ENCODE measurements at places on chromosomes 3 and 15.

DNA sequence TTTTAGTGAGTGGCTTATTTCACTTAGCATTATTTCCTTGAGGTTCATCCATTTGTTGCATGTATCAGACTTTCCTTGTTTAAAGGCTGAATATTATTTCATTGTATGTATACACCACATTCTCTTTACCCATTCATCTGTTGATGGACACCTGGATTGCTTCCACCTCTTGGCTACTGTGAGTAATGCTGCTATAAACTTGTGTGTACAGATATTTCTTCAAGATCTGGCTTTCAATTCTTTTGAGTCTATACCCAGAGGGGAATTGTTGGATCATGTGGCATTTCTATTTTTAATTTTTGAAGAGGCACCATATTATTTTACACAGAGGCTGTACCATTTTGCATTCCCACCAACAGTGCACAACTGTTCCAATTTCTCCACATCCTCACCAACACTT, 313.5 kb downstream of the RPLP1 start:
- DNase-seq = no peak

GRCh38 chr3:40971191-40972168, 227.8 kb upstream of the CTNNB1 start:
- DNase-seq = no peak

GRCh38 chr3:150146991-150147761, 176.5 kb upstream of the PFN2 start:
- DNase-seq = no peak

DNA sequence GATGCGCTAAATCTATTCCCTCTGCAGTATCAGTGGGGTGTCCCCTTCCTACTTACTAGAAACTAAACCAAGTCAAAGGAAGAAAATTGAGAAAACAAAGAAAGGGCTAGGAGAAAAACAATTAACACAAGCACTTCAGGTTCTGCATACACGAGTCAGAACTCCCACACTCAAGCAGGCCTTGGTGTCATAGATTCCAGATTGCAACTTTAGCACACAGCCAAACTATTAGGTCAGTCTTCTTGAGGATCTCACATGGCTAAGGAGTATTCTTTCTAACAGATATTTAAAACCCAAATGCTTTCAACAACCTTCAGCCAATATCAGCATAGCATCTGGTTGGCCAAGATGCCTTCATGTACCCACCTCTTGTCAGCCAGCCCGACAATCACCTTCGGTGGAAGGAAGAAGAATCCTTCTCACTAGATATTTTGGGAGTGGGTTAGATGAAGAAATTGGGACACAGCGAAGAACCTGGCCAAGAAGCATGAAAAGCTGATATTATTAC, 340.0 kb downstream of the VPS13C start:
- DNase-seq = no peak

GRCh38 chr3:27325419-27325818, 43.8 kb downstream of the NEK10 start:
- no peak for DNase-seq

GRCh38 chr3:186108941-186109865, at the start of gene ETV5:
ETV5 (minus strand) TSS chr3:186109089; CDS start chr3:186105868, 3,221 bp downstream.
- peak; percentile 98 for DNase-seq
